Lower lobe of right lung (tissue), 2 donors: ENCODE measurements at places on chromosomes 7 and 10. TPM values are rescaled to one million over a fixed set of nuclear protein-coding genes. Genes with fewer than 3 reads are reported as not detected.

Gene GPRIN2
- 42.1 TPM for total RNA-seq

Gene ZMYND11
- 68.9 TPM for total RNA-seq

Gene NUTM2B
- total RNA-seq = 2.5 TPM

Gene IL6
- total RNA-seq = 8.2 TPM

Gene ACTR3C
- 18.6 TPM for total RNA-seq

Gene ASB4
- 0.50 TPM for total RNA-seq

DNA sequence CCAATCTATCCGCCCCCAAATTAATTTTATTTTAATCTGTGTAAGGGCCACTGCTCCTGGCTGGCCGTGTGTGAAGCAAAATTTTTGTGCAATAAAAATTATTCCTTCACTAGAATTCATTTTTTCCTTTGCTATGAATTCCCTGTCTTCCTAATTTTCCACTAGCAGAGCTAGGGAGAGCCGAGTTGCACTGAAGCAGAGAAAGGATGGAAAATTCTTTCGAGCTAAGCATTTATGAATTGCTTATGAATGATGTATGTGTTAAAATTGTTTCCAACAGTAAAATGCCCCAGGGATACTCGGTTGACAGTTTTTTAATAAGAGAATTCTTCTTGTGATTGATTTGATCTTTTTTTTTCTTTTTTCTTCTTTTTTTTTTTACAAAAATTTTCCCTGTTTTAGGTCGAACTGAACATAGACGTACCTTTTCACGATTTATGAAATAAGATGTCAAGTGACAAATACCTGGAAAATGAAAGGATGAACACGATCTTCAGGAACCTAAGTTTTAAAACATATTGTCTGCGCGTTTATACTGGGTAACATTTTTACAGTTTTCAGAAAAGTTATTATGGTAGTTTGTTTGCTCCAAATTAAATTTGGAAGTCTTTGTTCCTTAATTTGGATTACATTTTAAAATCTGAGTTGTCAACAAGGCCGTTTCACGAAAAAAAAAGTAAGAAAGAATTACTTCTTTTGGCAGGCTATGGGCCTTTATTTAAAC lies 288.8 kb upstream of the NFE2L3 start:
- no peak for DNase-seq

- DNase-seq = no peak
Observed at GRCh38 chr10:3354174-3354900, 181.8 kb upstream of the PITRM1 start.

- DNase-seq = no peak
Observed at GRCh38 chr10:72812753-72813430, 80.6 kb upstream of the OIT3 start.

DNA sequence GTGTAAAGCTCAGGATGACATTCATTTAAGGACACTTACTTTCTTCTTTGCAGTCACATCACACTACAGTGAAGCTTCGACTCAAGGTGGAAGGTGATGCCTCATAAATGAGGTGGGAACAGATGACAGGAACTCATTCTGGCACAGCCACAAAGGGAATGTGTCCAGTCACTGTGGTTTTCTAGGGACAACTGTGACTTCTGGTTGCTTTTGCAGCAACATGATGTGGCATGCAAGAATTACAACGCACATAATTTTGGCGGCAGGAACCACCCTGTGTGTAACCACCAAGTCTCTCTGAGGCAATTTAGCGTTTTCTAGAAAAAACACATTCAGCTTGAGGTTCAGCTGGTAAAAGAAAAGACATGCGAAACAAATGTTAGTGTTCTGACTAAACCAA lies 32.0 kb upstream of the FERD3L start:
- DNase-seq = no peak

DNA sequence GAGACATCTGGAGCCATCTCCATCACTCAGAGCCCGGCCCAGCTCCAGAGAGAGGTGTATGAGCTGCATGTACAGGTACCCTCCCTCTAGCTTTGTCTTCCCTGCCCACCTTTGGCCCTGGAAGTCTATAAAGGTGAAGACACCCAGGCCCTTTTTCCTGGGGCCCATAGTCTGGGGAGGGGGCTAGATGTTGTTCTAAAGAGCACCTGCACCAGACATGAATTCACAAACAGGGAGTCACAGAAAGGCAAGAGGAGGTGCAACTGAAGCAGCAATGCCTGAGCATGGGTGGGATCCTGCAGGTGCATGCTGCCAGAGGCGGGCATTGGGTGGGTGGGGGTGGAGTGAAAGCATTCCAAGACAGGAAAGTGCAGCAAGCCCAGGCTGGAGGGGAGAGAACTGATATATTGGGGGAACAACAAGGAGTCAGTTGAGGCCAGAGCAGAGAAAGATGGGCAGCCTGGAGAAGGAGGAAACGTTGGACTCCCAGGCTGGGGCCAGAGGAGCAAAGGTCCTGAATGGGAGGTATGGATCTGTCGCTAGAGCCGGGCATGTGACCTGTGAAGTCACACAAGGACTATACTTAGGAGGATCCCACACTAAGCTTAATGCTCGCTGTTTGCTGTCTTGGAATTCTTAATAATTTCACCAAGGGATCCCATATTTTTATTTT lies 11.7 kb downstream of the CDHR1 start:
- no peak for DNase-seq

GRCh38 chr10:33749790-33750189 lies 415.3 kb upstream of the NRP1 start:
- no peak for DNase-seq

- DNase-seq = no peak
Observed at GRCh38 chr7:15662451-15662850, 24.0 kb downstream of the MEOX2 start.

- DNase-seq = no peak
Observed at GRCh38 chr7:133065301-133065700, 16.6 kb downstream of the CHCHD3 start.

DNA sequence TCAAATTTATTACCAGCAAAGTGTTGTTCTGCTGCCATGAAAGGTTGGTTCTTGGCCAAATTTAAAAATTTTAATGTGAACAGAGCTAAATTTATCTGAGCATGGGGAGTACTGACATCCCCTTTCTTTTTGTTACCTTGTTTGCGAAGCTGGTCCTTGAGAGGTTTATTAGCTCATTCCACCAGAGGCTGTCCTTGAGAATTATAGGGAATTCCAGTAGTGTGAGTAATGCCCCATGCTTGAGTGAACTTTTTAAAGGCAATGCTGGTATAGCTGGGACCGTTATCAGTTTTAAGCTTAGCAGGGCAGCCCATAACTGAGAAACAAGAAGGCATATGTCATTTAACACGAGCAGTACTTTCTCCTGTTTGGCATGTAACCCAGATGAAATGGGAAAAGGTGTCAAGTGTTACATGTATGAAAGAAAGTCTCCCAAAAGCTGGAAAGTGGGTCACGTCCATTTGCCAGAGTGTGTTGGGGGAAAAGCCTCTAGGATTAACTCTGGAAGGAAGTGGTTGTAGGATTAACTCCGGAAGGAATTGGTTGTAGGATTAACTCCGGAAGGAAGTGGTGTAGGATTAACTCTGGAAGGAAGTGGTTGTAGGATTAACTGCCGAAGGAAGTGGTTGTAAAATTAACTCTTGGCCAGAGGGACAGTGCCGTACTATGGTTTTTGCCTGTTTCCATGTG lies 37.3 kb upstream of the AKR1C2 start:
- DNase-seq = no peak

- no peak for DNase-seq
Observed at GRCh38 chr7:18508443-18509427, 13.2 kb downstream of the HDAC9 start.

GRCh38 chr7:95432606-95433005 lies 2.2 kb downstream of the PON2 start:
- no peak for DNase-seq

DNA sequence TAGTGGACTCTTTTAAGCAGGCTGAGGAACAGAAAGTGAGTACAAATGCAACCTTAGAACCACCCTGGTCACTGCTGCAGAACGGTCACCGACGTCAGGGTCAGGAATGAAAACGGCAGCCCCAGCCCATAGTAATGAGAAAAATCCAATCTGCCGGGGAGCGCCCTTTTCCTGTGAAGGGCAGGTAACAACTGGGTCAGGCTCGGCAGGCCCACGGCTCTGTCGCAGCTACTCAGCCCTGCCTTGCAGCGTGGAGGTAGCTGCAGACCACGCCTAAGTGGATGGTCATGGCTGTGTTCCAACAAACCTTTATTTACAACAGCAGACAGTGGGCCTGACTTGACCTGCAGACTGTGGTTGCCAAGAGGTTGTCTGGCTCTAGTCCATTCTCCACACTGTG lies 563.2 kb downstream of the DNAJB6 start:
- no peak for DNase-seq

DNA sequence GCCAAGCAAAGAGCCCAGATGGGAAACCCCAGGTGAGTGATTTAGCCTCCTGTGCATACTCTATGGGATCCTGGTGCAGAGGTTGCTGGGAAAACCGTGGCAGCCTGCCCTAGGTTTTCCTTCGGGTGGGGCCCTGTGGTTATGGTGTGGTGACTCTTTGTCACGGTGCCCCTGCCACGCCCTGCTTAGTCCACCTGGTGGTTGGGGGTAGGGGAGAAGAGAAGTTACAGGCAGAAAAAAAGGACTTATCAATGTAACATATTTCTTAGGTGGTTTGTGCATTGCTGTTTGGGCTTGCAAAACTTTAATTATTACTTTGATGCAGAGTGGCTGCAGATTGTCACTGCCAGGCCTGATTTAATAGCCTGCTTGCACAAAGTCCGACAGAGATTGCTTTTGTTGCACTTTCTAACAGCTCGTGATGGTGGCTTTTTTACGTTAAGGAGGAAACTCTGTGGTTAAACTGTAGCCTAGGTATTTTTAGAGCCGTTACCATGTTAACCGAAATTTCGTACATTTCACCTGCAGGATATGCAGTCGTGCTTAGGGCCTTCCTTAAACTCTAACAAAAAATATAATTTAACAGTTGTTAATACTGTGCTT lies 197.4 kb downstream of the RNLS start:
- DNase-seq = peak; percentile 65

DNA sequence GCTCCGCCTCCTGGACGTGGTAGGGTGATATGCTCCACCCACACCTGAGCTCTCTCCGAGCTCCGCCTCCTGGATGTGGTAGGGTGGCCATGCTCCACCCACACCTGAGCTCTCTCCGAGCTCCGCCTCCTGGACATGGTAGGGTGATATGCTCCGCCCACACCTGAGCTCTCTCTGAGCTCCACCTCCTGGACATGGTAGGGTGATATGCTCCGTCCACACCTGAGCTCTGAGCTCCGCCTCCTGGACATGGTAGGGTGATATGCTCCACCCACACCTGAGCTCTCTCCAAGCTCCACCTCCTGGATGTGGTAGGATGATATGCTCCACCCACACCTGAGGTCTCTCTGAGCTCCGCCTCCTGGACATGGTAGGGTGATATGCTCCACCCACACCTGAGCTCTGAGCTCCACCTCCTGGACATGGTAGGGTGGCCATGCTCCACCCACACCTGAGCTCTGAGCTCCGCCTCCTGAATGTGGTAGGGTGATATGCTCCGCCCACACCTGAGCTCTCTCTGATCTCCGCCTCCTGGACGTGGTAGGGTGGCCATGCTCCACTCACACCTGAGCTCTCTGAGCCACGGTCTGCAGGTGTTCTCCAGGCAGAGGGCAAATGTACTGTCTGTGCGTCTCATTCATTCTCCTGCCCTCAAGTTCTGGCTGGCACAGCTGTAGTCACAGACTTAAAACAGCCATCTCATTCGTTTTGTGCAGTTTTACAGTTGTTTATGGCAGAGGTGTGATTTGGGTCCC lies 252.4 kb downstream of the DIP2C start:
- no peak for DNase-seq

GRCh38 chr7:159066816-159067575 lies 77.7 kb downstream of the VIPR2 start:
- no peak for DNase-seq

DNA sequence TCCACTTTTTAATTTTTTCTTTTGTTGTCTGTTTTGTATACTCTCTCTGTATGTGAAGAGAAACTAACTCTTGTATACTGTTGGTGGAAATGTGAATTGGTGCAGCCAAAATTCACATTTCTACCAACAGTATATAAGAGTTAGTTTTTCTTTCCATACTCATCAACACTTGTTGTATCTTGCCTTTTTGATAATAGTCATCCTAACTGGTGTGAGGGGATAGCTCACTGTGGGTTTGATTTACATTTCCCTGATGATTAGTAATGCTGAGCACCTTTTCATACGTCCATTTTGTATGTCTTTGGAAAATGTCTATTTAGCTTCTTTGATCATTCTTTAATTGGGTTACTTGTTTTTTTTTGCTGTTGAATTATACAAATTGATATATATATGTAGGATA lies 375.5 kb upstream of the IGFBP3 start:
- no peak for DNase-seq

DNA sequence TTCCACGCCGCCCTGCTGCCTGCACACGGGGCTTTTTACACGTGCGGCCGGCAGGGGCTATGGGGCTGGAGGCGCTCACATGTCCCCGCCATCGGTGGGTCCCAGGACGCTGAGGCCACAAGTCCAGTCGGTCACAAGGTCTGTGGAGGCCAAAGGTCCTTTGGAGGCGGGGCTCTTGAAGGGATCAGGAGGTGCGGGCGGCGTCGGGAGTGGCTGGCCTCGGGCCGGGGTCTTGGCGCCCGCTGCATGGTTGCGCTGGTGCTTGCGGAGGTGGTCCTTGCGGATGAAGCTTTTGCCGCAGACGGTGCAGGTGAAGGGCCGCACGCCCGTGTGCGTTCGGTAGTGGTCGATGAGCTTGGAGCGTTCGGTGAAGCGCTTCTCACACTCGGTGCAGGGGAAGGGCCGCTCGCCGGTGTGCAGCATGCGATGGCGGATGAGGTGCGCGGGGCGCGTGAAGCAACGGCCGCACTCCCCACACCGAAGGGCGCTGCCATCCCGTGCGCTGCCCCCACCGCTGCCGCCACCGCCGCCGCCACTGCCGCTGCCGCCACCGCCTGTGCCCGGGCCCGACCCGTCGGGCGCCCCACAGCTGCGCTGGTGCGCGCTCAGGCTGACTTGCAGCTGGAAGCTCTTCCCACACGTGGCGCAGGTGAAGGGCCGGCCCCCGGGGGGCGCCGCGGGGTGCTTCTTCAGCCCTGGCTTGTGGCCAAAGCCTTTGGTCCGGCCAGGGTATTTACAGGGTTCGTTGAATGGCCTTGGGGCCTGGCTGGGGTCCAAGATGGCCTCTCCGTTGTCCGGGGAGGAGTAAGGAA lies 13.7 kb upstream of the ZNF777 start:
- DNase-seq = no peak

- DNase-seq = no peak
Observed at GRCh38 chr10:100043796-100044195, 34.0 kb upstream of the DNMBP start.

- DNase-seq = no peak
Observed at GRCh38 chr7:30743371-30744074, 8.4 kb upstream of the INMT start.
